HFFc6 (cell line): ENCODE measurements at places on chromosomes 5 and 9. TPM values are rescaled to one million over a fixed set of nuclear protein-coding genes. Genes with fewer than 3 reads are reported as not detected.
A peak's percentile ranks its signal among the peaks of the same experiment; 100 is the strongest.

DNA sequence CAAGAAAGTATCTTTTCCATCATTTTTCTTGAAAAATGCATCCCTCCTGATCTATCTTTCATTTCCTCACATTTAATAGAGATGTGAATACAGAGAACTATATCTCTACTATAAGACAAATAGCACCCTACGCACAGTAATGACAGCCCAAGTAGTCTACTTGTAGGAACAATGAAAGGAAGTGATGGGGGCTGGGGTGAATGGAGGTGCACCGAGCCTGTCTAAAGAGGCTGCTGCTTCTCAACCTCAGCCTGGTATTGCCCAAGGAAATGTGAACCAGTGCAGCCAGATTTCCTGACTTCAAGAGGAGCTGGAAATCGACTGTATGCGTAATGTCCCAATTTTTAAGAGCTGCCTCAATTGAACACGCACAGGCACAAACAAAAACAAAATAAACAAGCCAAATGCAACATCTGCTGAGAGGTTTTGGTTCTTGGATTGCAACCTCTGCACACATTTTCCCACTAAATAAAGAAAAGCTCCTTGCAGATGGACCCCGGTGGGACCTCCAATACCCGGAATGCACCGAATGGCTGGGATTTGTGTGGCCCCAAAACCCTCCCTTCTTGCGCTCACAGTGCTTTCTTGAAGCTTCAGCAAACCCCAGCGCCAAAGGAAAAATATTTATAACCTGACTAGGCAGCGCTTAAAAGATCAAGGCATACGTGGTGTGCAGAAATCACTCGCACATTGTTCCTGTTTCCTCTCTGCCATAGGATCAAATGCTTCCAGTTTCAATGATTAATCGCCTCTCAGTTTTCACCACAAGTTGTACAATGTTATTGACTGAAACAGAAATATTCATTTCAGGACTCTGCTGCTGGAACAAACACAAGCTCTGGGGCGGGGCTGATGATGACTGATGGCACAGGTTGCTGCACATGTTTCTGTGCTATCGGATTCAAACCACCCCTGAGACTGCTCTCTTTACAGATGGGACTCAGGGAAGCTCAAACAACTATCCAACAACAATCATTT, 68.3 kb downstream of the KCNIP1 start:
- peaks cover 4% of the 10 kb centered on the region; the same call in 1 of the 2 replicates for H3K27me3 ChIP-seq
- DNase-seq: no peak
- no peak overlapping the region for H3K27ac ChIP-seq
- no peak overlapping the region for H3K4me3 ChIP-seq
- peaks cover 5% of the 10 kb centered on the region; the same call in 1 of the 2 replicates for H3K4me1 ChIP-seq

GRCh38 chr9:100411472-100412283, 15.3 kb upstream of the MSANTD3 start:
- H3K4me3 ChIP-seq: peak overlapping the region; percentile 90
- H3K36me3 ChIP-seq: peaks cover 9% of the 10 kb centered on the region; the same call in 1 of the 2 replicates
- peak overlapping the region; percentile 83 for H3K27ac ChIP-seq

- H3K36me3 ChIP-seq: peaks cover 6% of the 10 kb centered on the region; the same call in 1 of the 2 replicates
- H3K27me3 ChIP-seq: no peaks in the 10 kb centered on the region
- DNase-seq: no peak
- no peaks in the 10 kb centered on the region; the same call in 1 of the 2 replicates for H3K4me1 ChIP-seq
- H3K27ac ChIP-seq: no peak overlapping the region
Measured at GRCh38 chr5:74567411-74567995, 73.0 kb downstream of the ENC1 start.

DNA sequence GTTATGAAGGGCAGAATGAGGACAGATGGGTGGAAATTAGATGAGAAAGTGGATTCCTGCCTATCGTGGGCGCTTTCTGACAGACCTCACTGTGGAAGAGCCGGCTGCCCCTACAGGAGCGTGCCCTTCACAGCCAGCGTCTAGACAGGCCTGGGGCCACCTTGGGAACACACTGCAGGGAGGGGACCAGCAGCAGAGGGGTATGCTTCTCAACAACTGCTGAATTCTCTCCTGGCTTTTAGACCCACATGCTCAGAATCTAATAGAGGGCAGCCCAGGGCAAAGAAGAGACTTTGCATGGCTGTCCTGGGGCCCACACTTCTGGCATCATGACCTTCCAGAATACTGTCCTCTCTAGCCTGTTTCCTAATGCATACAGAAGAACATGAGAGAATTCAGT, 2.1 kb upstream of the SEMA4D start:
- no peaks in the 10 kb centered on the region for H3K4me1 ChIP-seq
- peaks cover 9% of the 10 kb centered on the region for H3K27me3 ChIP-seq
- H3K36me3 ChIP-seq: no peaks in the 10 kb centered on the region
- H3K4me3 ChIP-seq: no peak overlapping the region
- no peak for DNase-seq

- H3K36me3 ChIP-seq: no peaks in the 10 kb centered on the region
- H3K4me3 ChIP-seq: no peak overlapping the region
- no peak for DNase-seq
- H3K4me1 ChIP-seq: no peaks in the 10 kb centered on the region
Measured at GRCh38 chr5:138645778-138646575, 70.8 kb upstream of the HSPA9 start.

DNA sequence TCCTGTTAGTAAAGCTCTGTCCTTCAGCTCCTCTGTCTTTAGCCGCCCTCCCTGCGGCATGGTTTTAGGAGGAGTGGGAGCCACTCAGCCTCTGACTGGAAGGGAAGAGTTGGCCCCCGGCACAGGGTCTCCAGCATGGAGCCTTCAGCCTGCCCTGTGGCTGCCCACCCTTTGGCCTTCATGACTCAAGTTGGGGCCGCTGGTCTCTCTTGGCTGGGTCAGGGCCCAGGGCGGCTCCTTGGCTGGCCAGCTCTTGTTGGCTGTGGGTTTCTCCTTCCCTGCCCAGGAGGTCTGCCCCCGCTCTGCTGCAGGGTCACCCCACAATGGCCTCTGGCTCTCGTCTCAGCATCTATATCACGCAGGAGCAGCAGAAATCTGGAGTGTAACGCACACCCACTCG, 25.7 kb downstream of the FGF1 start:
- DNase-seq: no peak
- no peak overlapping the region for H3K4me3 ChIP-seq
- no peaks in the 10 kb centered on the region for H3K36me3 ChIP-seq
- no peak overlapping the region for H3K27ac ChIP-seq
- H3K27me3 ChIP-seq: no peaks in the 10 kb centered on the region

- peak overlapping the region; percentile 69 for H3K27ac ChIP-seq
- DNase-seq: peak; percentile 88
- no peak overlapping the region for H3K4me3 ChIP-seq
- H3K36me3 ChIP-seq: no peaks in the 10 kb centered on the region
Measured at GRCh38 chr9:81562231-81563019, 126.9 kb downstream of the TLE1 start.

GRCh38 chr5:111271885-111272284, 47.7 kb downstream of the CAMK4 start:
- no peak overlapping the region for H3K27ac ChIP-seq
- no peaks in the 10 kb centered on the region for H3K4me1 ChIP-seq
- H3K4me3 ChIP-seq: no peak overlapping the region
- DNase-seq: no peak
- no peaks in the 10 kb centered on the region for H3K27me3 ChIP-seq
- H3K36me3 ChIP-seq: no peaks in the 10 kb centered on the region

- no peaks in the 10 kb centered on the region for H3K4me1 ChIP-seq
- H3K36me3 ChIP-seq: no peaks in the 10 kb centered on the region
- no peak overlapping the region for H3K4me3 ChIP-seq
- no peaks in the 10 kb centered on the region for H3K27me3 ChIP-seq
- no peak for DNase-seq
Measured at GRCh38 chr9:13616491-13617035, 337.1 kb upstream of the MPDZ start.

DNA sequence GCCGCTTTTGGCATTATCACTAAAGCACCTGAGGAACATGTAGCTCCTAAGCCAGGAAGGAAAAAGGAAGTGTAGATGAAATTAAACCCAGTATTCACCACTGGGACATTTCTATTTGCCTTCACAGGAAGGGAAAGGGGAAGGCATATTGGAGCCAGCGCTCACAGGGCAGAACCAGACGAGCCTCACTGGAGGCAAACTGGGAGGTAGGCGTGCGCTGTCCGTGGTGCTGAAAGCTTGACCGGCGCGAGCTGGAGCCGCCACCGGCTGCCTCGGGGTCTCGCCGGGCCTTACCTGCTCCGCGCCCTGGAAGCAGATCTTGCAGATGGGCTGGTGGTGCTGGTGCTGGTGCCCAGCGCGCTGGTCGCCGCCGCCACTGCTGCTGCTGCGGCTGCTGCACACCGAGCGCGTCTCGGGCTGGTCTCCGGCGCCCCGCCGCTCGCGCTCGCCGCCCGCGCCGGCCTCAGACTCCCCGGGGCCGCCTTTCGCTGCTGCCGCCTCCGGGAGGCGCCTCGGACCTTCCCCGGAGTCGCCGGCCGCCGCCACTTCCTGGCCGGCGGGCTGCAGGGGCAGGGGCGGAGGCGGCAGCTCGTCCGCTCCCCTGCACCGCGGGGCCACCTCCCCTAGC, 732 bp downstream of the MARCHF11 start:
- peaks cover 10% of the 10 kb centered on the region; the same call in 1 of the 2 replicates for H3K27me3 ChIP-seq
- H3K4me1 ChIP-seq: no peaks in the 10 kb centered on the region
- no peak for DNase-seq
- H3K36me3 ChIP-seq: no peaks in the 10 kb centered on the region
- no peak overlapping the region for H3K4me3 ChIP-seq

DNA sequence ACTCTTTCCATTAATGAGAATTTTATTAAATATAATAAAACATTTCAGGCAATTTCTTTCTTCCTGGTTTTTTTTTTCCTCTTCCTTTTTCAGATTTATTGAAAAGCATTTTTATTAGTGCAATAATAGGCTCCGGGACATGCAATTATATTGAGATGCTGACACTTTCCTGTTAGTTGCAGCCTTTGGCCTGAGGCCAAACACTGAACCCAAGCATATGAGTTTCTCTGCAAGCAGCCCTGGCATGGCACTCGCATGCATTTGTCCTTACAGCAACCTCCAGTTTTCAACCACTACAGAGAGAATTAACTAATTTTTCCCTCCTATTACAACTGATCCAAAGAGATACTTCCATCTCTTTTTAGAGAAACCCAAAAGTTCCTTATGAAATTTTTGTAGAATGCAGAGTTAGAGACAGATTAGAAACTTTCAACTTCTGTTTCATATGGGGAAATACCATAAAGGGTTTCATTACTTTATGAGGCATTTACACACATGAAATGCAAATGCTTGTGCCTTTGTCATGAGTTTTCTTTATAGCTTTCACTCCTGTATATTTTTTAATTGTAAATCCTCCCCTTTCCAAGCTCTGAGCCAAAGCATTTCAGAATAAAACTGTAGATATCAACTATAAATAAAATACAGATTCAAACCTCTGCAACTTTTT, 183.0 kb downstream of the CETN3 start:
- H3K4me1 ChIP-seq: no peaks in the 10 kb centered on the region
- no peaks in the 10 kb centered on the region for H3K36me3 ChIP-seq
- no peak overlapping the region for H3K27ac ChIP-seq
- peaks cover 2% of the 10 kb centered on the region; the same call in 1 of the 2 replicates for H3K27me3 ChIP-seq
- DNase-seq: no peak

DNA sequence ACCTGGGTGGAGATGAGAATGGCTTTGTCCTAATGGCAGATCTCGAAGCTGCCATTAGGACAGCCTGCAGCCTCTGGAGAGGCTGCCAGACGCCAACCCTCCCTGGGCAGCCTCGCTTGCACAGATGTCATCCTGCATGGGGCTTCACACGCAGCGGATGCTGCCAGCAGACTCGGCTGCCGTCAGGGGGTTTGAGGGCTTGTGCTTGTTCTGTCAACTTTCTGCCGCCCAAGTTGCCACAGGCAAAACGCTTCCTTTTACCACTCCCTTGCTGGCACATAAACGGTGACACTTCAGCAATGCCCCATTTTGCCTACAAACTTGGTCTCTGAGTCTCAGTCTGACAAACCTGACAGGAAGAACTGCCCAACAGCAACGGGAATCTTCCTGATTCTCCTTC, 24.7 kb downstream of the DAP start:
- no peak for DNase-seq
- H3K27me3 ChIP-seq: peaks cover 2% of the 10 kb centered on the region; the same call in 1 of the 2 replicates
- peaks cover 54% of the 10 kb centered on the region for H3K4me1 ChIP-seq
- no peak overlapping the region for H3K4me3 ChIP-seq

DNA sequence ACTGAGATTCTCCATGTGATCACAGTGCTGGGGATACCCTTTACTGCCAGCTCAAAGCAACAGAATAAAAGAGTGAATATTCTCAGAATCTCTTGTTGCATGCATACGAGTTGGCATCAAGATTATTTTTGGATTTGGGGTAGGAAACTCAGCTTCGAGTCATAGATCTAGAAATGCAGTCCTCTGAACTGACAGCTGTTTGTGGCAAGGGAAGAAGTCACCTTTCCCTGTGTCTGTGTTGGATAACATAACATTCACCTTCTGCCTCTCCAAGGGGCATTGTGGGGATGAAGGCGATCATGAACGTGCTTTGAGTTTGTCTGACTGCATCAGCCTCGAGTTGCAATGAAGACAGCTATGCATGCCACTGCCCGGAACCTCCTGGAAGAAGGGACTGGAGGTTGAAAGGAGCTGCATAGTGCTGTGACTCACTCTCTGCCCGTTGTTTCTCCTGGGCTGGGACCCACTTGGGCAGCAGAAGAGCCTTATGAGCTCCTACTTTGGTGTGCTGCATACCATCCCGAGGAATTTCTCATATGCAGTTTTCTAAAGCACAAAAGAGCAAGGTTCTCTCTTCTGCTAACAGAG, 231.7 kb downstream of the ARHGAP26 start:
- H3K4me3 ChIP-seq: peak overlapping the region; percentile 57
- H3K27me3 ChIP-seq: peaks cover 4% of the 10 kb centered on the region; the same call in 1 of the 2 replicates
- peaks cover 34% of the 10 kb centered on the region for H3K4me1 ChIP-seq
- H3K36me3 ChIP-seq: no peaks in the 10 kb centered on the region
- DNase-seq: peak; percentile 75

DNA sequence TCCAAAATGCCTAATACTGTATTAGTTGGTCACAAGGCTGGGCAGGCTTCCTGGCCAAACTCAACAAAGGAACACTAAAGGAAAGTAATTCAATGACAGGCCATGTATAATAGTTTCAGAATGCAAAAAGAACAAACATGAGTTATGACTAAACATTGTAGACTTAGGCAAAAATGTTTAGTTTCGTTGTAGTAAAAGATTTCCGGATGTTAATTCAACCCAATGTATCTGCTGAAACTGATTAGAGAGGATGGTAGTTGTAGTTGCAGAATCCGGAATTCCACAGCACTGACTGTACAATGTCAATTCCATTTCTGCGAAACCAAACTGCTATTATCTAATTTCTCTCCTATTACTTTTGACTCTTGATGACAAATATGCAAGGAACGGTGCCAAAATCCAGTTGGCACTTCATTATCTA, 117.9 kb upstream of the FST start:
- peak overlapping the region; percentile 84 for H3K27ac ChIP-seq
- peaks cover 97% of the 10 kb centered on the region for H3K4me1 ChIP-seq
- peak; percentile 99 for DNase-seq

Gene PCDHA9
- total RNA-seq: 0.03 TPM in 1 of 3 replicates, not detected in the others

Gene PLAC8L1
- total RNA-seq: 0.39 to 0.61 TPM in 2 of 3 replicates, not detected in the other

Gene EGFLAM
- 0.57 and 5.8 TPM in 2 replicates for total RNA-seq

Gene PCDHGA11
- 2.3 to 11.3 TPM (median 2.3 TPM) in 3 replicates for total RNA-seq

Gene CNTNAP3B
- total RNA-seq: not detected in 3 replicates
